Activated T-cell treated with anti-CD3 and anti-CD28 coated beads, Interleukin-2, amount 50 U/mL, for 72 hours (primary cell): ENCODE measurements at places on chromosomes 7 and 10.

GRCh38 chr10:110276603-110277002, 28.1 kb downstream of the SMNDC1 start:
- no peak for DNase-seq

DNA sequence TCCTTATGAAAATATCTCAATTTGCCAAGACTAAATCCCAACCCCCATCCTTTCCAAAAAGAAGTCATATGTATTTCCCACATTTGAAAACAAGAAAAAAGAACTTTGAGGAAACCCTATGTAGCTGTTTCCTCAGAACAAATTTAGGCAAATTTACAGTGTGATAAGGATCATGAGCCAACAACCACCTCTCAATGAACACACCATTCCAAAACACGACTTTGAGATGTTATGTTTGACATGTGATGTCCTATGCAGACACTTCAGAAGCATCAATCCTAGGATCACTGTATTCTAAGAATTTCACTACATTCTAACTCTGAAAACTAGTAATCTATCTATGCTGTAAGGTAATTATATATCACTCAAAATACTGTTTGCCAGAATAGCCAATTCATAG, 62.2 kb downstream of the NT5C2 start:
- DNase-seq: no peak

GRCh38 chr7:138246428-138246827, 170.2 kb downstream of the AKR1D1 start:
- DNase-seq: no peak

GRCh38 chr10:119149729-119150128, 15.8 kb downstream of the SFXN4 start:
- DNase-seq: no peak

DNA sequence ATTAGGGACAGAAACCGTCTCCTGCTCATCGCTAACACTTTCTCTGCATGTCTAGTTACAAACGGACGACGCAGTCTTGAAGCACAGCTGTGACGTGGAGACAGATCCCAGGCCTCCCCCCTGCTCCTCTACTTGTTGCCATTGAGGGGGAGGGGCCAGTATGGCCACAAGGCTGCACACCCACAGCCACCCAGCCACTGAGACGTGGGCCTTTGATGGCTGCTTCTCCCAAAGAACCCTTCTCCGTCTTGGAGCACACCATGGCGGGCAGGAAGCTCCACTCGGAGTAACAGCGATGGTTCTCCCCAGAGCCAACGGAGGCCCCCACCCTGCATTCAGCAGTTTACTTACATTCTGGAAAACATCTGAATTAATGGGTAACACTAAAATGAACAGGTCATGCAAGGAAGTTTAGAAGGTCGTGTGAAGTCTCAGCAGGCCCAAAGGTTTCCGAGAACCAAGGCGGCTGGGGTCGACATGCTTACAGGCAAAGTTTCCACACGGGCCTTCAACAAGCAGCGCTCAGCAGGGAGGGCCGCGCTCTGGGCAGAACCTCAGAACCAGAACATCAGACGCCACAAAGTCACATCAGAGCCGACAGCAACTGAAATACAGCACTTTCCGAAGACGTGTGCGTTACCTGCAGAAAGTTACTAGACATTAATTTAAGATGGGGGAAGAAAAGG, 169.6 kb downstream of the DIP2C start:
- no peak for DNase-seq

DNA sequence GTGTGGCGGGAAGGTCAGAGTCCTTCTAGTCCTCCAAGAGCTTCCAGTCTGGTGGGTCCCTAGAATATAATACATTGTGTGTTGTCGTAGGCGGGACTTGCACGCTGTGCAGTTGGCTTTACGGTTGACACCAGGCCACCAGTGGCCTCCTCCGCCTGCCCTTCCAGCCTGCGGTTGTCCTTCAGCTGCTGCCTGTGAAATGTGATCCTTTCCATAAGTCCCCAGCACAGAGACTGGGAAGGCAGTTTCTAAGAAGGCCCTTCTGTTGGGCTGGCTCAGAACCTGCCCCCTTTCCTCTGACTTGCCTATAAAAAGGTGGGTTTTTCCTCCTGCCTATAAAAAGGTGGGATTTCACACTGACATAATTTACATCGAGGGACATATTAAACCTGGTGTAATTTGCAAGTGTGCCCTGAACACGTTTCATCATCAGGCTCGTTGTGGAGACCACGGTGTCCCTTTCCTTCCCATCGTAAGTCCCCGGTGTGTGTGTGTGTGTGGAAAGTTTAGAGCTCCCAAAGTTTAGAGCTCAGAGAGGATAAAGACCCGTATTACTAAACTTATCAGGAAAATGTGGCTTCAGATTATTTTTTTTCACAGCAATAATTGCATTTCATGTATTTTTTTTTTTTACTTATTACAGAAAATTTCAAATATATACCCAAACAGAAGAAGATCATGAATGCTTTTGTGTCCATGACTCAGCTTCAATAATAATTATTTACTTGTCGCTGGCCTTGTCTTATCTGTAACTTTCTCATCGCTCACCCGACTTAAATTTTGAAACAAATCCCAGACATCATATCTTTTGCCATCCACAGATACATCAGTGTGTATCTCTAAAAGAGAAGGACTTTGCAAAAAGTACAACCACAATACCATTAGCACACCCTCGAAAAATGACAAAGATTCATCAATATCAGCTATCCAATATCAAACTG, 45.1 kb downstream of the CUX1 start:
- no peak for DNase-seq

- DNase-seq: no peak
Observed at GRCh38 chr7:18414885-18415284, 80.7 kb upstream of the HDAC9 start.

- DNase-seq: no peak
Observed at GRCh38 chr10:37930423-37930822, 46.0 kb downstream of the ZNF25 start.

- no peak for DNase-seq
Observed at GRCh38 chr10:79310200-79310865, 36.9 kb upstream of the PPIF start.

GRCh38 chr7:37283716-37284115, 164.9 kb downstream of the ELMO1 start:
- DNase-seq: no peak

DNA sequence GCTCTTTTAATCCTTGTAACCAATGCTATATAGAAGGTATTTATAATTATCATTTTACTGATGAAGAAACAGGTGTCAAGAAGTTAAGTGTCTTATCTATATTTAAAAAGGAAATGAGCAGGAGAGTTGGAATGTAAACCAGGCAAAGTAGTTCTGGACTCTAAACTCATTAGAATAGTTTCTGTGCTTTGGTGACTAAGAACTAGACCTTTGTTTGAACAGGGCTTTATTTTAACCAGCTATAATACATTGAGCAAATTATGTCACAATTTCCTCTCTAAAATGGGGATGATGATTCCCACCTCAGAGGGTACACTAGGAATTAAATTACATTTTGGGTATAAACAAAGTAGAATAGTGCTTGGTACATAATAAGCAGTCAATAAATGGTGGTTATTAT, 236.0 kb downstream of the MAGI2 start:
- DNase-seq: no peak

DNA sequence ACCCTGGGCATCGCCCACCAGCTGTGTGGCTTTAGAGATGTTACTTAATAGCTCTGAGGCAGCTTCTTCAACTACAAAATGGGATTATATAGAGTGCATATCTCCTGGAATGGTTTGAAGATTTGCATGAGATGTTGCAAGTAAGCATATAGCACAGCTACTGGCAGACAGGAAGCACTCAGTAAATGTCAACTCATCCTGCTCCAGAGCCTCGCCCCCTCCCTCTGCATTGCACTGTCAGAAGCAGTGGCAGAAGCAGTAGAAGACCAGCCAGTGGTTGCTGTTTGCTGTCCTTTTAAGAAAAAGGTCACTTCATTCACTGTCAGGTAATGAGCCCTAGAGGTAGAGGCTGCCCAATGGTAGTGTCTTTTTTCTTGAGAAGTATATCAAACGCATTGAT, 180.0 kb upstream of the GHITM start:
- DNase-seq: no peak
